GM13977 (cell line): ENCODE measurements at places on chromosomes 7 and 10.

- no peak for DNase-seq
These were observed 568.2 kb downstream of the DNAJB6 start for GRCh38 chr7:157904866-157905570.

GRCh38 chr7:90773269-90773668 is 177.1 kb downstream of the CDK14 start:
- no peak for DNase-seq

GRCh38 chr10:109920016-109920415 is 3.3 kb downstream of the XPNPEP1 start:
- DNase-seq, result no peak

DNA sequence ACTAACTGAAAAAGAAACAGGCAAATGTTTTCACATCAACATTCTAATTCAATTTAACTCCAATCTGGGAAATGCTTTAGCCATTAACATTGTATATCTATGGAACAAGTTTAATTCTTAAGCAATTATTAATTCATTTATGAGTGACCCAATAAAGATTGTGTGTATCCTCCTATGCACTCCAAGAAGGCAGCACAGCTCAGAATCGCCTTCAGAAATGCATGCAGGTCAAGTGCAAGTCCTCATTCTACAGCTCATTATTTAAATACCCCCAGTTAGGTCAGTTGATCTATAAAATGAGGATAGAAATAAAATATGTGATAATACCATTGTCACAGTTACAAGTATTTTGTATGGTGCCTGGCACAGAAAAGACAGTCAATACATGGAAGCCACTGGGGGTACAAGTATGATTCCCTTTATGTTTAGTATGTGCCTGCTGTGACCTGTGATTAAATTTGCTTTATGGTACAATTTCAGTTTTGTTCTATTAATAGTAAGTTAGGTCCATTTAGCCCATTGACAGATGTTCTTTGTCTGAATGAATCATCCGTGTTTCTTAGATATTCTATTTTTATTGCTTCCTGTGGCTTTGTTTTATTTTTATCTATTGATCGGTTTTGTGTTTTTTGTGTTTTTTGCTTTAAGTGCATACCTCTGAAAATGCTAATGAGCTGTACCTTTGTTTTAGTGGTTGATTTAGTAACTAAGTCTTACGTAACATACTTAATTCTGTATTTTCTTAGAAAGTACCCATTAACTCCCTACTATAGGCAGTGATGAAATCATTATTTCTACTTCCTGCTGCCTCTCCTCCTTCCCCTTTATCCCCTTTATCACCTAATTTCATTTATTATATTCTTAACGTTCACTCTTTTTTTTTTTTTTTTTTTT is 42.8 kb downstream of the CPXM2 start:
- DNase-seq, result peak; percentile 59

DNA sequence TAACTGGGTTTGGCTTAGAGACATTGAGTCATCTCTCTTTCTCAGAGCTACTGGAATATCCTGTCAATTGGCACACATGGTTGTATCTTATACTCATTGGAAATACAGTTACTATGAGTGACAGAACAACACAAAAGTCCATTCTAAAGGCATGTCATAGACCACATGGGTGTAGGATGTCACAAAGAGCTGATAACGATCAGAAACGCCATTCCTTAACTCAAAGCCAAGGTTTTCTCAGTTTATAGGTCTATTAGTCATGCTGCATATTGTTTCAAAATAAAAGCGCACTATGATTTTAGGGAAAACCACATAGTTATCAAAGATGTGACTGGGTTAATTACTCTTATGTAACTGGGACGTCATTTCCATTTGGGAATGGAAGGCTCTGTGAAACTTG is 147.2 kb upstream of the FAM171A1 start:
- no peak for DNase-seq

GRCh38 chr7:37248396-37248861 is 200.2 kb downstream of the ELMO1 start:
- no peak for DNase-seq

- DNase-seq, result no peak
These were observed 9.3 kb upstream of the HUS1 start for GRCh38 chr7:47988496-47989386.

DNA sequence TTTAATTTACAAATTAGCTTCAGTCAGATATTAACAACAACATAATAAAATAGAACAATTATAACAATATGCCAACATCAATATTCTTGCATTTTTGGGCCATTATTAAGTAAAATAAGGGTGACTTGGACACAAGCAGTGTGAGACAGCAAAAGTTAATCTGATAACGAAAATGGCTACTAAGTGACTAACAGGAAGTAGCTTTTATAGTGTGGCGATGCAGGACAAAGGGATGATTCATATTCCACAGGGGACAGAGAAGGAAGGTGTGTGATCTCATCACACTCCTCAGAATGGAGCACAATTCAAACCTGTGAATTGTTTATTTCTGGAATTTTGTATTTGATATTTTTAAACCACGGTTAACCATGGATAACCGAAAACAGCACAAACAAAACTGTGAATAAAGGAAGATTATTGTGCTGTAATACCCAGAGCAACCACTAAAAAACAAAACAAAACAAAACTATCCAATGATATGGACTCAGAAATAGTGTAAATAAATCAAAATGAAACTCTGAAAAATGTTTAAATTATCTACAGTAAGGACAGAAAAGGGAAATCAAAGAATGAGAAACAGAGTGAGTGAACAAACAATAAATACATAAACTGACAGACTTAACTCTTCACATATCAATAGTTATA is 66.9 kb upstream of the TFEC start:
- no peak for DNase-seq

- peak; percentile 74 for DNase-seq
These were observed 3.4 kb downstream of the DNMBP start for GRCh38 chr10:100006243-100006886.

DNA sequence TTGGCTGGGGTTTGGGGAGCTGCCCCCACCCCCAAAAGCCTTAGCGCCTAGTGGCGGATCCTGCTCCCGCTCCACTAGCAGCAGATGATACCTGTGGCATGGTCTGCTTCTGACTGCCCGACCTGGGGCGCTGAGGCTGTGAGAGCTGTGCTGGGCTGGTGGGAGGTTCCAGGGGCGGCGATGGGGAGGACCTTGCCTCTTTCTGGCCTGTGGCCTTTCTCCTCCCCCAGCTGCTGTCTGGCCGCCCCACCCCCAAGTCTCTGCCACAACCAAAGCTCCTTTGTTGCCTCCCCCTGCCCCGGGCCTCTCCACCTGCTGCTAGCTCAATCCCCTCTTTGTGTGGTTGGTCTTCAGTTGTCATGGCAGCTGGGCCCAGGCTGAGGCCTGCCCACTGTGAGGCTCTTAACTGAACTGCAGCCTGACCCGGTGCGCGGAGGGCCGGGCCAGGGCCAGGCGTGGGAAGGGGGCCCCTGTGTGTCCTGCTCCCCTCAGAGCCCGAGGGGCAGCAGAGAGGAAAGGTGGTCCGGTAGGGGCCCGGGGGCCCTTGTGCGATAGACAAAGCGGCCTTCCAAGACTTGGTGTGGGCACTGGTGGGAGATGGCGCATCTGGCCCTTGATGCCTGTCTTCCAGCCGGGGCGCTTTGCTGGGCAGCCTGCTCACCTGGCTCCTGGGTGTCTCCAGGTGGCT is 4.7 kb downstream of the ZNF775 start:
- DNase-seq, result no peak

GRCh38 chr7:157253850-157254249 is 83.0 kb upstream of the DNAJB6 start:
- no peak for DNase-seq

GRCh38 chr10:6494442-6494819 is 85.6 kb downstream of the PRKCQ start:
- no peak for DNase-seq

- DNase-seq, result no peak
These were observed 35.5 kb downstream of the RBM20 start for GRCh38 chr10:110679486-110680272.

- DNase-seq, result no peak
These were observed 135.1 kb upstream of the LANCL2 start for GRCh38 chr7:55230014-55230413.
